ENCODE measurements at places on chromosomes 13 and 19.

DNA sequence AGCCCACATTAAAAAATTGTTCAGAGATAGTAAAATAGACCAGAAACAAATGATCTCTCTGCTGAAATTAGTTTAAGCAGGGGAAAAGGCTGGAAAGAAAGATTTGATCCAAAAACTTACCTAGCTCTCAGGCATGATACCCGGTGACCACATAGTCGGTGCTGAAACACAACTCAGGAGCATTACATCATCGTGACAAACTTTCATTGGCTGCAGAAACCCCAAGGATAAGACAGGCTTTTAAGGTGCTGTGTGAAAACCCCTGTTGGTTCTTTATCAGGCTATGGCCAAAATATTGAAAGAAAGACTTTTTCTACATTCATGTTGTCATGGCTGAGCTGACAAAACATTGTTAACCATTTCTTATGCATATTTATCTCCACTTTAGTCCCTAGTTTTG is 171.7 kb upstream of the KLF12 start:
- no peak for DNase-seq

DNA sequence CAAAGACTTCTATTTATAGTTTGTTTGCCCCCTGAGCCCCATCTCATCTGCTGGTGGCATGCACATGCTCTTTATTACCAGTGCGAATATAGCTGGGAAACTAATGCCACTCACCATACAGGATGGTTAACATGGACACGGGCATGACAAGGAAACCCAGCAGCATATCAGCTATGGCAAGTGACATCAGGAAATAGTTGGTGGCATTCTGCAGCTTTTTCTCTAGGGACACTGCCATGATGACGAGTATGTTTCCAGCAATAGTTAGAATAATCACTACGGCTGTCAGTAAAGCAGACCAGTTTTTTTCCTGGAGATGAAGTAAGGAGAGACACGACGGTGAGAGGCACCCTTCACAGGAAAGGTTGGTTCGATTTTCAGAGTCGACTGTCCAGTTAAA is 1.5 kb downstream of the HTR2A start:
- DNase-seq: no peak

DNA sequence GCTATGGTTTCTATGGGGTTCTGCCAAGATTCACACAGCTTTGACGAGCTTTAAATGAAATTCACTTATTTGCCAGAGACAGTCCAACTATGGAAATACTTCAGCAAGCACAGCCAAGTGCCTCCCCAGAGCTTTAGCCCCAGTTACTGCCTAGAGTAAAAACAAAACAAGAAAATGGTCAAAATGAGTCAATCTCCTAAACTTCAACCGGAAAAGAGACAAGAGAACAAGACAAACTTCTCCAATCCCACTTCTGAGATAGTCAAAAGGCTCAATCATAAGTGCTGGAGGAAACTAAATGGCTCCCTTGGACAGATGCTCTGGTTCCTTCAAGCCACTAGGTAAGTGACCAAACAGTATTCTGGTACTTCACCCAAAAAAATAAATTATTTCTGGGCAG is 65.8 kb downstream of the KATNAL1 start:
- no peak for DNase-seq

DNA sequence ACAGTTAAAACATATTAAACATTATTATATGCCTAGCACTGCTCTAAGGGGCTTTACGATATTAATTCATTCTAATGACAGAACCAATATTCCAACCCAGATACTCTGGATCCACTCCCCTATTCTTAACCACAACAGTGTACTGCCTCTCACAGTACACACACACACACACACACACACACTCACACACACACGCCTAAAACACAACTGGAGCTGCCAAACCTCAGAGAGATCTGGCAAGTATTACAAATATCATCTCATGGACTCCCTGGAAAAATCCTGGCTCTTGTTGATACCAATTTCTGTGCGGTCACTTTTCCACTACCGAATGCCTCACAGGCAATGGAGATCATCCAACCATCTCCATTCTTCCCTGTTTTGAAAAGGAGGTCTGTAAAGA is 1.3 kb downstream of the ZNF780A start:
- no peak for DNase-seq

- DNase-seq: no peak
Measured at GRCh38 chr13:105787632-105788031, 747.8 kb downstream of the EFNB2 start.

DNA sequence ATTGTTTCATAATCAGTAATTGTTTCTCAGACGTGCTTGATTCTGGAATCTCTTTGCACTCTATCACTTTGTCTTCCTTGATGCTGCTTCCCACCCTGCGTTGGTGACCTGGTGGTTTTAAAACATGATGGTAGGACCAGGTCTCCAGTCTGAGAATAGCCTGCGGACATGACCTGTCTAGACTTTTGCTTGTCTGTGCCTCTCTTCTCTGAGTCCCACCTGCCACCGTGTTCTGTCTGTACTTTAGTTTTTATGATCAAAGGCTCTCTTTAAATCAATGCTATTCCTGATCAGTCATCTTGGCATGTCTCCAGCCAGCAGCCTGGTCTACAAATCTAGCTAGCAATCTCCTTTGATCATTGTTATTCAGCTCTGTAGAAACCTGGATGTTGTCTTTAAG is 933.9 kb downstream of the DIAPH3 start:
- DNase-seq: no peak

GRCh38 chr13:99395436-99395835 is 88.2 kb upstream of the GPR183 start:
- no peak for DNase-seq

DNA sequence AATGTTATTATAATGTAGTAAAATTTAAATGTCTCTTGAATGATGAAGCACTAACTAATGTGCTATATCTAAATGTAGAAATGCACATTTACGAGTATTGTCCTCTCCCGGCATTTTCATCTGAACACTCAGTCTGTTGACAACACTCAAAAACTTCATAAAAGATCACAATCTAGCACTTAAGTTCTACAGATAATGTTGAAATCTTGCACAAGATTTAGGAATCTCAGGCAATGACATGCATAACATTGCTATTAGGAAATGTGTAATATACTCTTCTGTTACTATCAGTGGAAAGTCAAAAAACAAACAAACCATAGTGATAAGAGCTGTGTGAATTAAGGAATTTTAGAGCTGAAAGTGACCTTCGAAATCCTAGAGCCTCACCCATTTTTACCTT is 37.5 kb upstream of the XPO4 start:
- no peak for DNase-seq

DNA sequence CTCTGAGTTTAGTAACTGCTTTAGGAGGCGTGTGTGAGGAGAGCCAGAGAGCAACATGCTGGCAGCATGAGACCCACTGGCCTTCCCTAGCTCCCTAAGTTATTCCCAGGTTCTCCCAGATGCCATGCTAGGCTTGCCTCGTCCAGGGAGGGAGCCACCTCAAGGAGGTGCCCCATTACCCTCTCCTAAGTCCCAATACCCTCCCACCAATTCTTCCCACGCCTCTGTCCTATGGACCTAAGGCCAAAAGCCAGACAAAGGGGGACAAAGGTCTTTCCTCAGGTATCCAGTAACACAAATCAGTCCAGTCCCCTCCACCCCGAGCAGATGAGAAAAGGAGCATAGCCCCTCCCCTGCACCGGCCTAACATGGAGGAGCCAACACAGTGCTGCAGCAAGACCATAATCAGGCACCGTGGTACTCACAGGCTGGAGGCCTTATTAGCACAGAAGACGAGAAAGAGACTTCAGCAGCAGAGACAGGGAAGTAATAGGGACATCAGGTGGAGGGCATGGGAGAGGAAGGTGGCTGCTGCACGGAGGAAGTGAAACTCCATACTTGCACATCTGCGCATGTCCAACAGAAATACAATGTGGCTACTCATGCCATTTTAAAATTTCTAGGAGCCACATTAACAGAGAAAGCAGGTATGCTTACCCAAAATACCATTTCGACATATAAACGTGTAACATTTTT is 46.3 kb downstream of the BRD4 start:
- DNase-seq: peak; percentile 52

GRCh38 chr13:93730780-93731179 is 504.2 kb downstream of the GPC6 start:
- no peak for DNase-seq

GRCh38 chr19:48419158-48419920 is 25.9 kb downstream of the GRIN2D start:
- peak; percentile 53 for DNase-seq

- DNase-seq: no peak
Measured at GRCh38 chr13:20401531-20401930, 124.1 kb downstream of the CRYL1 start.

DNA sequence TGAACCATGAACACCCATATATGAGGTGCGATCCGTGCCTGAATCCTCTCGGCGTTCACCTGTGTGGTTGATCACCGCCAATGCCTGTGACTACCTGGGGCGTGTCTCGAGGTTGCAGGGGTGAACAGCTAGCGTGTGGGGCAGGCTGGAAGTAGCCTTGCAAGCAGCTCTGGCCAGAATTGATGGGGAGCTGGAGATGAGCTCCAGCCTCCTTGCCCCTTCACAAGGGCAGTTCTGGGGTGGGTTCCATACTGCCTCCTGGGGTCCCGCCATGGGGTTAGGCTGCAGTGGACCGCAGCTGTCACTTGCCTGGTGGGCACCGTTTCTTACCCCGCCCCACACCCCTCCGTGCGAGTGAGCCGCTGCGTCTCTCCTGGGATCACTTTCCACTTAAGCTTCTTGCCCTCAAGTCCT is 154.5 kb upstream of the SOX1 start:
- no peak for DNase-seq

DNA sequence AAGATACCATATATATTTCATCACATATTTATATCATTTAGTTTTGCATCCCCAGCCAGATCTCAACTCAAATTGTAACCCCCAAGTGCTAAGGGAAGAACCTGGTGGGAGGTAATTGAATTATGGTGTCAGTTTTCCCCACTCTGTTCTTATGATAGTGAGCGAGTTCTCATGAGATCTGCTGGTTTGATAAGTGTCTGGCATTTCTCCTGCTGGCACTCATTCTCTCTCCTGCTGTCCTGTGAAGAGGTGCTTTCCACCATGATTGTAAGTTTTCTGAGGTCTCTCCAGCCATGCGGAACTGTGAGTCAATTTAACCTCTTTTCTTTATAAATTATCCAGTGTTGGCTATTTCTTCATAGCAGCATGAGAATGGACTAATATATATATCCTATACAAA is 462.5 kb upstream of the SLITRK5 start:
- DNase-seq: no peak

DNA sequence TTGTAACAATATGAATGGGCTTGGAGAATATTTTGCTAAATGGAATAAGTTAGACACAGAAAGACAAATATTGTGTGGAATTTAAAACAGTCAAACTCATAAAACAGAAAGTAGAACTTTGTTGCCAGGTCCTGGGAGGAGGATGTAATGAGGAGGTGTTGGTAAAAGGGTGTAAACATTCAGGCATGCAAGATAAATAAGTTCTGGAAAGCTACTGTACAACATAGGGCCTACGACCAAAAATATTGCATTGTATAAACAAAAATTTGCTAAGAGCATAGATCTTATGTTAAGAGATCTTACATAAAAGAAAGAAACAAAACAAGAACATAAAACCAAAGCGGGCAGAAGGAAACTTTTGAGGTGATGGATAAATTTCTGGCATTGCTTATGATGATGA is 1907.8 kb upstream of the PCDH20 start:
- DNase-seq: no peak

DNA sequence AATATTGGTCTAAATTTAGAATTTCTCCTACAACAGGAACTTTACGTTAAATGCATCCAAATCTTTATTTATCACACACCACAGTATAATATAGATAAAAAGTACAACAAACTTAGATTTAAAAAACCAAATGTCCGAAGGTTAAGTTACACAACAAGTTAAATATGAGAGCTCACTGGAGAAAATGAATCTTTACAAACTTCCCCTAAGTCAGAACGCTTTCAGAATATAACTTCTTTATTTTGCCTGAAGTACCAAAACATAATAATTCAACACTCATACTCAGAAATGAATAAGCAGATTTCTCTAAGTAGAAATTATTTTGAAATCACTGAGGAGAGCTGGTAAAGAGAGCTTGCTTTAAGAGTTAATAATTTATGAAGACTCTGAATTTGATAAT is 33.8 kb downstream of the TSC22D1 start:
- DNase-seq: no peak

- no peak for DNase-seq
Measured at GRCh38 chr13:99342723-99343315, 35.6 kb upstream of the GPR183 start.

DNA sequence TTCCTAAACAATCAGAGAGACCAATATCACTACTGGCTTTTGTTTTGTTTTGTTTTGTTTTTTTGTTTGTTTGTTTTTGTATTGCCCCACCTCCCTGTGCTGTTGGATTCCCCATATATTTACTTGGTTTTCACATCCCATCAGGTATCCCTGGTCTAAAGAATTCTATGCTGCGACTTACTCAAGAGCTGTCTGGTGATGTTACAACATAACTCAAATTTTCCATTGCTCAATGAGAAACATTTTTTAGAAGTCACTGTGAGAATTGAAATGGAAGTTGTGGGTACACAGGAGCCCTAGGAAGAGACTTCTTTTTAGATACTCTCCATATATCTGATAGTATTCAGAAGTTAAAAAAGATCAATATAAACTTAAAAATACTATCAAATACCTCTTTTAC is 181.4 kb downstream of the KLF5 start:
- DNase-seq: no peak

GRCh38 chr19:50402544-50403301 is 16.0 kb upstream of the SPIB start:
- no peak for DNase-seq

DNA sequence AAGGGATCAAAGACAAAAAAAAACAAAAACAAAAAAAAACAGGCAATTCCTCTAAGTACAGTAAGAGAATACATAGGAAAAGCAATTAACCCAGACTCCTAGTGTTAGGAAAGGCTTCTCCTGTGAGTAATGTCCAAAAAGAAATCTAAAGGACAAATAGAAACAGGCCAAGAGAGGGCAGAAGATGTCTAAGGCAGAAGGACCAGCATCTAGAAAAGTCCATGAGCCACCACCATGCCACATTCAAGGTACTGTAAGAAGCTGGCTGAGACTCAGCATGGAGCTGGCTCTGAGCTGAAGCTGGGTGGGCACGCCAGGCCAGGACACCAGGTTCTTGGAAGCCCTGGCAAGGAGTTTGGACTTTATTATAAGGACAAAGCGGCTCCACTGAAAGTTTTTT is 118.1 kb upstream of the FRY start:
- DNase-seq: no peak

- no peak for DNase-seq
Measured at GRCh38 chr13:81480634-81481033, 1139.7 kb upstream of the SPRY2 start.

DNA sequence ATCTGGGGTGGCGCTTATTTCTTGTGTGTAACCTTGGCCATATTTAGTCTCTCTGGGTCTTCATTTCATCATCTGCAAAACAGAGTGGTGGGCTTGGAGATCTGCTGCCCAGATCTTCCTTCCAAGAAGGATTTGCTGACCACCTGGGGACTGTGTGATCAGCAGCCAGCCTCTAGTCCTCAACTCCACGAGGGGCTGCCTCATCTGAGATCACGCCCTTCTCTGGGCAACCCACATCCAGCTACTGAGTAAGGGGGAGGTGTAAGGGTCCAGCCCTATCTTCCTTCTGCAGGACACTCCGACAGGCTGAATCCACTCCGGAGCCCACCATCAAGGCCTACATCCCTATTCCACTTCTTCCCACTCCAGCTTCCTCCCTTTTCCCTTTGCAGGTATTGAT is 57.9 kb downstream of the CHST8 start:
- no peak for DNase-seq

GRCh38 chr19:17049711-17050280 is 23.2 kb upstream of the CPAMD8 start:
- no peak for DNase-seq

Data from CD4-positive, alpha-beta T cell (primary cell).